ENCODE measurements at places on chromosomes 5 and 9. TPM values are rescaled to one million over a fixed set of nuclear protein-coding genes. Genes with fewer than 3 reads are reported as not detected.

C9 gene
- total RNA-seq: not detected

PTGR1 gene
- 399 TPM for total RNA-seq

DNA sequence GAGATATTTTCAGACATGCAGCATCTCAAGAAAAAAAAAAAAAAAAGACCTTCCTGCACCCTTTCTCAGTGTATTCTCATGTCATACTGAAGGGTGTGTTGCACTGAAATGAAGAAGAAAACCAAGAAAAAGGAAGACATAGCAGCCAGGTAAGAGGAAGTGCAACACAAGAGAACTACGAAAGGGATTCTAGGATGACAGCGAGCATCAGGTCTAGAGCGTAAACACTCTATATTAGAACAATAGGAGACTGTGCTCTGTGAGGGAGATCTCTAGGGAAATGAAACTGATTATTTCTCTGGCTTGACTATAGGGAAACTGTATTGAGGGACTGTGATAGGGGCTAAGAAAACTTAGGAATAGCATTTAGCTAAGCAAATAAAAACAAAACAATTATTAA, 30.0 kb downstream of the BTF3 start:
- no peak for DNase-seq

DNA sequence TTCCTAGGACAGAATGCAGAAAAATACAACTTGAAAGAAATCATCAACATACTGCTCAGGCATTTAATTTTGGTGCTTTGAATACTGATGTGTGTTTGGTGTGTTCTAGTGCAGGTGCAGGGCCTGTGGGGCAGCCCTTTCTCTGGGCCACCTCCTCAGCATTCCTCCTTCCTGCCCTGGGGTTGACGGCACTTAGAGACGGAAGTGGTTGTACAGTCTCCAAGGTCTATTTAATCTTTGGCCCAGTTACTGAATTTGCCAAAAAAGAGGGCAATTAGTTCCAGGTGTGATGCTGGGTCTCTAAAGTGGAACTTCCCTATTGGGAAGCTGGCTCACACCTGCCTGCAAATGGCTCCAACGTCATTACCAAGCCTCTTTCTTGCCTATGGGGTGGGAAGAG, 269.0 kb downstream of the SH3GL2 start:
- no peak for DNase-seq

PPP2R2B gene
- 25.9 TPM for total RNA-seq

- no peak for DNase-seq
Measured at GRCh38 chr5:50958852-50959457, 292.5 kb downstream of the PARP8 start.

DNA sequence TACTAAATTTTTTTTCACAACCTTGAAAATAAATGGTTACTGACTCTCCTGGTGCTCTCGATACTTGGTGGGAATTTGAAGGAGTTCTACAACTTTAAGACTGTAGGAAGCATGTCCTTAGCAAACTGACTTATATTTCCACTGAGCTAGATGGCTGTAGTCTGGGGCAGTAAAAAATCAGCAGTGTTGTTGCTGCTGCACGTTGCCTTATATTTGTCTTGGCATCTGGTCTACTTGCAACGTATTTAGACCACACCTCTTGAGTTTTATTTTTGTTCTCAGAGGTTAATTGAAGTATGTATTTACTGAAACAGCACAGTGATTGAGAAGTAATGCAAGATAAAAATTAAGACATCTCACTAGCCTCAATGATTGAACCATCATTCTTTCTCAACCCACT, 76.3 kb downstream of the ERMP1 start:
- no peak for DNase-seq

DNA sequence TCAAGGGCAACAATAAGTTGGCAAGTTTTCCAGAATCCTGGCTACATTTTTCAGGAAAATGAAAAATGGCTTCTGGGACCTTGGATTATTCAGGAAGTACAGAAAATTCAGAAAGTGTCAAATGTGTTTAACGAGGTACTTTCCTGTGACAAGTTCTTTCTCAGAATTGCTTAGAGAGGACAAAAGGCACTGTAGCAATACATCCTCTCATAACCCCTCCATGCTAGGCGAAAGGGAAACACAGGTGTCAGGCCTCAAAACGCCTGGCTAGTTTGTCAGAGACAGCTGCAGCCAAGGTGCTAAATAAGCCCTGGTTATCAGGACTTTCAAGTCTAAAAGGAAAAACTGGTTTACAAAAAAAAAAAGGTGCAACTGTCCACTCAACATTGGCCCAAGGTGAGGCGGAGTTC, 115.2 kb downstream of the GNAQ start:
- no peak for DNase-seq

GRCh38 chr5:107604146-107604910, 66.4 kb downstream of the EFNA5 start:
- no peak for DNase-seq

DNA sequence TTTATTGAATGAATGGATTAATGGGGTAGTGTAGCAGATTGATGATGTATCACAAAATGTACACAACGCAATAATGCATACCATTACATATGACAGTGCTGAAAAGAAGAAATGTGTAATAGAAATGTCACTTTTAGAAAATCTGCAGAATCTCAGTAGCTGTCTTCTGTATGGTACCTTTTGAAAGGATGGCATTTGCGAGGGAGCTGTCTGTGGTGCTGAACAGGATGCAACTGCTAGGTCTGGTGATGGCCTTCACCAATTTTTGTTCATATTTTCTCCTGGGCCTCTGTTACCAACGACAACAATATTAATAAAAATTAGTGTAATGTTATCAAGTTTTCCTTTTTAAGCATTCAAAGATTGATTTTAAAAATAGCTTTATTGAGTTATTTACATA, 36.2 kb upstream of the OTULIN start:
- DNase-seq: no peak

IRX1 gene
- total RNA-seq: not detected

DNA sequence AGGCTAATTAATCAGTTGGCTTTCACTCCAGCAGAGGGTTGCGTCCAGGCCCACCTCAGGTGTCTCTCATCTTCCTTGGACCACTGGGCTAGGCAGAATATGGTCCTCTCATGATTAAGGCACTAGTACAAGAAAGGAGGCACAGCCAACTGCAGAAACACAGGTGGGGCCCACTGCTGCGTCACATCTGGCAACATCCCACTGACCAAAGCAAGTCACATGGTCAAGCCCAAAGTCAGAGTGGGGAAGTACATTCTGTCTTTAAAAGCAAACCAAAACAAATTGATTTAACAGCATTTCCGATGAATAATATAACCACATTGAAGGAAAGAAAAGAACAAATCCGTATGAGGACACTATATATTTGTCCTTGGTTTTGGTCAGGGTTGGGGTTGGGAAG, 28.0 kb upstream of the UBTD2 start:
- DNase-seq: no peak

DNA sequence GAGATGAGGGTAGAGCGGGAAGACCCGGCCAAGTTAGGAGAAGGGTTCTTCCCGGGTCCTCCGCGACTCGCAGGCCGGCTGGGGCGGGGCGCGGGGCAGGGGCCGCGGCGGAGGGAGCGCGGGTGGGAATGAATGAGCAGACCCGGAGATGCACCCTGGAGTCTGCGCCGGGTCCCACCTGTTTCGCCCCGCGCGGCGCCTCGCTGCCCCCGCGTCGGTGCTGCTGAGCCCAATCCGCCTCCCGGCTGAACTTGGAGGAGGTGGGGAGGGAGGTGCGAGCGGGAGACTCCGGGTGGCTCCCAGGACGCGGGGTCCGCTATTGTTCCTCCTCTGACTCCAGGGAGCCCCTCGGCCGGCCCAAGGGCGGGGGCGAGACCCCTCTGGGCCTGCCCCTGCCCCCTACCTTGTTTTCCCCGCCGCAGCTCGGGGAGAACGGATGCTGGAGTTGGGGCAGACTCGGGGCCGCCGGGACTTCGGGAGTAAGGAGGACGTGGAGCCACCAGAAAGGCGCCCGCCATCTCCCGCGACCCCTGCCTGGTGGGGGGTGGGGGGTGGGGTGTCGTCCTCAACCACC, 659 bp downstream of the RAI14 start:
- no peak for DNase-seq

DNA sequence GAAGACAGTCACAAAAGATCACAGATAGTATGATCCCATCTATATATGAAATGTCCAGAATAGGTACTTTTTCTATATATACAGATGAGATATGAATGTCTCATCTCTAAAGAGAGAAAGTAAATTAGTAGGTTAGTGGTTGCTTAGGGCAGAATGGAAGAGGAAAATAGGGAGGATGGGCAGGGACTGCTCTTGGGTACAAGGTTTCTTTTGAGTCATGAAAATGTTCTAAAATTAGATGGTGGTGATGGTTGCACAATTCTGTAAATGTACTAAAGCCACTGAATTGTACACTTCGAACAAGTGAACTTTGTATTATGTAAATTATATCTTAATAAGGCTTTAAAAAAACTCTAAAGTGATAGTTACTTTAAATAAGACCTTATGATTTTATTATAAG, 59.6 kb upstream of the GRAMD2B start:
- no peak for DNase-seq

FAM151B gene
- total RNA-seq: 2.9 TPM

SHC3 gene
- 4.7 TPM for total RNA-seq

DNA sequence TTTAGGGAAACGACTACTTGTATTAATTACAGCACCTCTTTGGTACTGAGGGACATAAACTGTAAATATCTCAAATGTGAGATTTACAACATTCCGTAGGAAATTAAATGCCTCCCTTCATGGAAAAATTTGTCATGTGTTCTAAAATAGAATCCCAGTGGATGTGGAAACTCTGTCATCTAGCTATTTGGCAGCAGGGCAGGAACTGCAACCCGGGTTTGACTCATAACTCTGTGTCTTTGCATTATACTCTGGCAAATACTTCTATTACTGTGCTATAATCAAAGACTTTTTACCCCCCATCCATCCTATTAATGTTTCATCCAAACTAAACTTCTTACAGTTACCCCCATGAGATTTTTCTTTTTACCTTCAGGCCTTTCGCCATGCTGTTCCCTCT, 6.6 kb downstream of the PLPPR1 start:
- no peak for DNase-seq

CDO1 gene
- 3.5 TPM for total RNA-seq

Data from ureter (tissue), 1 donor.